Activated CD4-positive, alpha-beta memory T cell treated with anti-CD3 and anti-CD28 coated beads for 36 hours (primary cell): ENCODE measurements at places on chromosomes 13 and 19. TPM values are rescaled to one million over a fixed set of nuclear protein-coding genes. Genes with fewer than 3 reads are reported as not detected.

DNA sequence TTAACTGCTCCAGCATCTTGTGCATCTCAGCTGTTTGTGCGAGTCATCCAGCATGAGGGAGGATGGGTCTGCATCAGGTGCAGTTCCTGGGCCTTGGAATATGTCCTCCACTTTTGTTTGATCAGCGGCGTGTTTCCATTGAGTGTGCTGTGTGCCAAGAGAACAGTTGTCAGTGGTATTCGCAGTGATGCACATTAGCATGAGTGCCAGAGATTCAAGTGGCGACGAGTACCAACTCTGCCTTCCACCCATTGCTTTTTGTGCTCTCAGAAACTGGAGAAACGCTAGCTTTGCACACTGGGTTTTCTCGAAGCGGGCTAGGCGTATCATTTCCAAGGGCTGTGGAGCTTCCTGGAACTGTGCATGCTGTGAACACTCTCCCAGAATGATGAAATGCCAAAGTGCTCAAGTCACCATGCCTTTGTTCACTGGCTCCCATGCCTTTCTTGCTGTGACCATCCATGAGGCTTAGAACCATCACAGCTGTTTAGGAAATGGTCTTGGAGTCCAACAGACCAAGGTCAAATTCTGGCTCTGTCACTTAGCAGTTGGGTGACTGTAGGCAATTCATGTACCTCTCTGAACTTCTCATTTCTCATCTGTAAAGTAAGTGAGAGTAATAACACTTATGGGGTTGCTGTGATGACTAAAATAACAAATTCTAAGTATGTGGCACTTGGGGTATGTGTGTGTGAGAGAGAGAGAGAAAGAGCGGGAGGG lies 18.4 kb downstream of the LRCH1 start:
- DNase-seq, result peak; percentile 22

DNA sequence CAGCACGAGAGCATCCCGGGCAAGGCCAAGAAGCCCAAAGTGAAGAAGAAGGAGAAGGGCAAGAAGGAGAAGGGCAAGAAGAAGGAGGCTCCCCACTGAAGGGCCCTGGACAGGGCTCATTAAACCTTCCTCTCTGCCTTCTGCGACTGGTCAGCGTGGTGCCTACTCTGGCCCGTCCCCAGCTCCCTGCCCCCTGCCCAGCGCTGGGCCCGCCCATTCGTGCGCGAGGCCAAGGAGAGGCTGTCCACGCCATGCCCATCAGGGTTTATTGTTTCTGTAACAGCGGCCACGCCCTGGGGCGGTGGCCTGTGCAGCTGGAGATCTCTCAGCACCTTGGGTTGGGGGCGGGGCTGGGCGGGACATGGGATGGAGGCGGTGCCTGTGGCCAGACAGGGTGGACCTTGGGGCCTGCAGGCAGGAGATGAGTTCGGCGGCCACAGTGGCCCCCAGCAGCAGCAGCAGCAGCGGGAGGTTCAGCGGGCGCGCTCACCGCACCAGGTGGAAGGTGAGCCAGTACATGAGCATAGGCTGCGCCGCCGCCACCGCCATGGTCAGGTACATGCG lies 897 bp downstream of the C19orf33 start:
- no peak for DNase-seq

DNA sequence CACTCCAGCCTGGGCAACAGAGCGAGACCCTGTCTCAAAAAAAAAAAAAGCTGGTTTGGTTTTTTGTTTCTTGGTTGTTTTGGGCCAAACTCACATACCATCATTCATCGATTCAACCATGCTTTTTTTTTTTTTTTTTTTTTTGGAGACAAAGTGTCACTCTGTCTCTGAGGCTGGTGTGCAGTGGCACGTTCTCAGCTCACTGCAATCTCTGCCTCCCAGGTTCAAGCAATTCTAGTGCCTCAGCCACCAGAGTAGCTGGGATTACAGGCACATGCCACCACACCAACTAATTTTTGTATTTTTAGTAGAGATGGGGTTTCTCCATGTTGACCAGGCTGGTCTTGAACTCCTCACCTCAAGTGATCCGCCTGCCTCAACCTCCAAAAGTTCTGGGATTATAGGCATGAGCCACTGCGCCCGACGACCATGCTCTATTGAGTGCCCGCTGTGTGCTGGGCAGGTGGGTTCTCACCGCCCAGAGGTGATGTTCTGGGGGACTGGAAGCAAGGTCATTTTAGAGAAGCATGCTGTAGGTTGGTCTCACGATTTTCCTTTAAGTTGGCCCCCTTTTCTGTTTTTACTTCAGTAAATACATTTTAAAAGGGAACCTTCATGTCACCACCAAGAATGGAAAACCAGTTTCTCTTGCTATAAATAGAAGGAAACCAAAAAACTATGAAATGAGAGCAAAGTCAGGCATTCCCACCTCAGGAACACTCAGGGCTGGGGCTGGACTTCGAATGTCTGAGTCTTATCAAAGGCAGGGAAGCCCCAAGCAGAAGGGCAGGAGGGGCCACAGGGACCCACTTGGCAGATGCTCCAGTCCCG lies 8.3 kb upstream of the JUND start:
- peak; percentile 42 for DNase-seq

- DNase-seq, result peak; percentile 62
Measured at GRCh38 chr19:14089662-14090508, 666 bp downstream of the SAMD1 start.

ZNF491 gene
- 0.33 TPM for total RNA-seq

SNRPA gene
- total RNA-seq, result 241 TPM
